ENCODE measurements at places on chromosomes 2 and 18. TPM values are rescaled to one million over a fixed set of nuclear protein-coding genes. Genes with fewer than 3 reads are reported as not detected.

DNA sequence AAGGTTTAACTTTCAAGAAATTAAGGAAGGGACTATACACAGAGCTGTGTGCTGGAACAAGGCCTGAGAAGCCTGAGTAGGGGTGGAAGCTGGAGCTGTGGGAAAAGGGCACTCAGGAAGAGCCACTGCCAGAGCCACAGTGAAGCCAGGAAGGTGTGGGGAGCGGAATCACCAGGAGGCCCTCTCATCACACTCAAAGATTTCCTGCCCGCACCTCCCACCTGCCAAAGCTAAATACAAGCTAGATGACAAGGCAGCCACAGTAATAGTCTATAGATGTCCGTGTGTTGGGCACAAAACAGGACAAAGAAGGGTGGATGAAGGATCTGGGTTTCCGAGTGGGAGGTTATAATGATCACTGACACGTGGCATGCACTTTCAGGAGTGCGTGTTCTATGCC, 126.0 kb downstream of the ZNF532 start:
- DNase-seq: peak; percentile 47

The PIAS2 gene
- 28.3 TPM for total RNA-seq

The SUCLG1 gene
- 132 TPM for total RNA-seq

DNA sequence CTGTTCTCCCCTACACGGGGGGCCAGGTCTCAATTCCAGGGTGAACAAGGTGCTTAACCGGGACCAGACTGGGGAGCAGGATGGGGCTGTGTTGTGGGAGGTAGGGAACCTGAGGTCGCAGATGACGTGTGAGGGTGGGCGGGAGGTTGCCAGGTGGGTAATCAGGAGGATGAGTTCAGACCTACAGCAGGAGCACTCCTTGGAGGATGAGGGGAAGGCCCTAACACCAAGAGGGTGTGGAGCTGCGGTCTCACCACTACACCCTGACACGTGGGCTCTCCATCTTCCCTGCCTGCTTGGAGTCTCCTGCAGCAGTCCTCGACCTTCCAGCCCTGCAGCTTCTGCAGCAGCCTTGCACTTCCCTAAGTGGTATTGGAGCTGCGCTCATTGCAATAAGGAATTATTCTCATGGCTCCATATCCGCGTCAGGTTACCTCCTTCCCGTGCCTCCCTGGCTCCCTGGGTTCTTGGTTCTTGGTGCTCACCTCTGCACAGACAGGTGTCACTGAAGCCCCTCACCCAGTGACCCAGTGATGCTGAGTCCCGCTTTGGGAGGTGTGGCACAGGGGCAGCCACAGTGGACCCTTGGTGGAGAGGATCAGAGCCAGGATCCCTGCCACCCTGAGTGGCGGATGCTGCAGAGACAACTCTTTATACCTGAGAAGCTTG, 15.5 kb downstream of the SH3BP4 start:
- DNase-seq: no peak

- DNase-seq: no peak
Observed at GRCh38 chr2:101354420-101355311, 32.6 kb downstream of the CREG2 start.

GRCh38 chr18:2168022-2168421, 403.3 kb downstream of the METTL4 start:
- no peak for DNase-seq

The CPLX4 gene
- not detected for total RNA-seq

DNA sequence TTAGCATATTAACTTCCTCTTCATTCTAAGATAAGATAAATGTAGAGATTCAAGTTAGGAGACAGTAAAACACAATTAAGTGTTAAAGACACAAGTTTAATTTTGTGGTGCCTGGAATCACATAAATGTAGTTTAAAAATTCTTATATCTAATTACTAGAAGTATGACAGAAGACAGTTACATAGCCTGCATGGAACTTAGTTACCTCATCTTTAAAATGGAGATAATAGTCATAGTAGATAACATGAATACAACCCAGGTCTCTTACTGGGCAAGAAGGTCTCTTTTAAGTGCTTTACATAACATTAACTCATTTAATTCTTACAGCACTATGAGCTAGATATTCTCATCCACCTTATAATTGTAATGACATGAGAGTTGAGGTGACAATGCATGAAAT, 15.1 kb downstream of the GALNT13 start:
- no peak for DNase-seq

- no peak for DNase-seq
Observed at GRCh38 chr2:85501248-85501647, 37.7 kb upstream of the MAT2A start.

DNA sequence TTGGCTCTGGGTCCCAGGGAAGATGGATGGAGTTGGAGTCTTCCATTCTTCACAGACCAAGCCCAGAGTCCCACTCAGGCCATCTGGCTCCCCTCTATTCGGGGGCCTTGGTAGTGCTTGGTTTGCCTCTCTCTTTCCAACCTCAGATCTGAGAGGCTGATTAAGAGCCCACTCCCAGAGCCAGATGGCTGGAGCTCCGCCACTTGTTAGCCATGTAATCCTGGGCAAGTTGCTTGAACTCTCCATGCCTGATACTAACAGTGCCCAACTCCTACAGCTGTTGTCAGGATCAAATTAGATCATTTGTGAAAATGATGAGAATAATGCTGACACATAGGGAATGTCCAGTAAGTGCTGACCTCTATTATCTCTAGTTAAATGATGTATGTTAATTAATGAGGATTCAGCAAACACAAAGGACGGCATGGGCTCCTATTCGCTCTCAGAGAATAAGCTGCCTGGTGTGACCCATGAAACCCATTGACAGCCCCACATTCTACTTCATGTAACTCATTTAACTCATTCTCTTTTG, 46.6 kb upstream of the SLC14A1 start:
- no peak for DNase-seq

- no peak for DNase-seq
Observed at GRCh38 chr2:101011152-101011551, 9.1 kb downstream of the RPL31 start.

The HEATR5B gene
- 9.9 TPM for total RNA-seq

GRCh38 chr2:98912221-98912851, 23.7 kb downstream of the CRACDL start:
- DNase-seq: no peak

- no peak for DNase-seq
Observed at GRCh38 chr2:144776766-144777165, 256.8 kb upstream of the ZEB2 start.

- DNase-seq: no peak
Observed at GRCh38 chr2:40851661-40852060, 399.8 kb upstream of the SLC8A1 start.

- DNase-seq: no peak
Observed at GRCh38 chr18:76464281-76465259, 30.5 kb downstream of the ZNF516 start.

DNA sequence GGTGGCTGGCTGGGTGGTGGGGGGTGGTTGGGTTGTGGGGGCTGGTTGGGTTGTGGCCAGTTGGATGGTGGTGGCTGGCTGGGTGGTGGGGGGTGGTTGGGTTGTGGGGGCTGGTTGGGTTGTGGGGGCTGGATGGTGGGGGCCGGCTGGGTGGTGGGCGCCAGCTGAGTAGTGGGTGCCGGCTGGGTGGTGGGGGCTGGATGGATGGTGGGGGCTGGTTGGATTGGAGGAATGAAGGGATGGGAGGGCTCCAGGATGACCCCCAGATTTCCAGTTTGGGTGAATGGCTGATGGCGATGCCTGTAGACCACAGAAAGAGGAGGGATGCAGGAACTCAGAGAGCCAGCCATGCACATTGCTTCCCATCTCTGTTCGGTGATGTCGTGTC, 26.8 kb upstream of the GPR17 start:
- DNase-seq: no peak

- no peak for DNase-seq
Observed at GRCh38 chr18:60188958-60189357, 183.6 kb downstream of the MC4R start.

- DNase-seq: no peak
Observed at GRCh38 chr2:229930656-229931055, 8.4 kb downstream of the FBXO36 start.

DNA sequence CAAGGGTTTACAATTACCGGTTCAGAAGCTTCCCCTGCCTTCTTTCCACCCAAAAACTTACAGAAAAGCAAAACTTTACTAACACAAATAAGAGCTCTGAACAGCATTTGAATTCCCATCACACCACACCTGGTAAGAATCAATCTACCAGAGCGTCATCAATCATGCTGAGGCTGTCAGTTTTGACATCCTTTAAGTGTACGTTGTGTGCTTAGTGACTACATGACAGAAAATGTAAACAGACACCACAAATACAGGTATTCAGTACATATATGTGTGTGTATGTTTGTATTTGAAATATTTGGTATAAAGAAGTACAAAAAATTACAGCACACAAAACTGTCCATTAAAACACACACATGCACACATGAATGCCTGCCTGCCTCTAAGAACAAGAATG, 523.5 kb downstream of the TMEM182 start:
- no peak for DNase-seq

GRCh38 chr18:48446582-48447225, 37.5 kb upstream of the ZBTB7C start:
- peak; percentile 78 for DNase-seq

The DES gene
- total RNA-seq: 25,925 TPM

The GATA6 gene
- total RNA-seq: 0.82 TPM

The METTL4 gene
- total RNA-seq: 1.4 TPM

Measured in gastrocnemius medialis (tissue), 4 donors.